ENCODE measurements at places on chromosomes 2 and 18. TPM values are rescaled to one million over a fixed set of nuclear protein-coding genes. Genes with fewer than 3 reads are reported as not detected.

CNNM3 gene
- total RNA-seq: 5.3 TPM

SIX3 gene
- not detected for total RNA-seq

IL1R2 gene
- total RNA-seq: 4.0 TPM

TRIB2 gene
- total RNA-seq: 49.5 TPM

WDR35 gene
- 4.8 TPM for total RNA-seq

SLC19A3 gene
- total RNA-seq: 5.2 TPM

TNS1 gene
- total RNA-seq: 82.9 TPM

TUBB6 gene
- 158 TPM for total RNA-seq

ARHGEF4 gene
- 6.2 TPM for total RNA-seq

GTF2A1L gene
- total RNA-seq: 0.24 TPM

UPP2 gene
- total RNA-seq: not detected

KIF5C gene
- 0.25 TPM for total RNA-seq

ASAP2 gene
- total RNA-seq: 20.6 TPM

OR6B2 gene
- not detected for total RNA-seq

GALNT14 gene
- not detected for total RNA-seq

CD302 gene
- 56.9 TPM for total RNA-seq

PID1 gene
- 37.6 TPM for total RNA-seq

PROM2 gene
- 0.25 TPM for total RNA-seq

SERTAD2 gene
- total RNA-seq: 14.0 TPM

TCF4 gene
- 94.2 TPM for total RNA-seq

NRP2 gene
- total RNA-seq: 8.2 TPM

IMPACT gene
- total RNA-seq: 28.9 TPM

SKOR2 gene
- not detected for total RNA-seq

ALPG gene
- not detected for total RNA-seq

CYTIP gene
- not detected for total RNA-seq

CAPN14 gene
- total RNA-seq: not detected

GPR148 gene
- total RNA-seq: not detected

KLF7 gene
- total RNA-seq: 11.1 TPM

ERFE gene
- 3.9 TPM for total RNA-seq

RAB6C gene
- not detected for total RNA-seq

EML6 gene
- total RNA-seq: 0.20 TPM

CYS1 gene
- total RNA-seq: 2.1 TPM

UGT1A8 gene
- total RNA-seq: not detected

Data from cardiac ventricle fibroblast (primary cell).